ENCODE measurements at places on chromosomes 13 and 19.

DNA sequence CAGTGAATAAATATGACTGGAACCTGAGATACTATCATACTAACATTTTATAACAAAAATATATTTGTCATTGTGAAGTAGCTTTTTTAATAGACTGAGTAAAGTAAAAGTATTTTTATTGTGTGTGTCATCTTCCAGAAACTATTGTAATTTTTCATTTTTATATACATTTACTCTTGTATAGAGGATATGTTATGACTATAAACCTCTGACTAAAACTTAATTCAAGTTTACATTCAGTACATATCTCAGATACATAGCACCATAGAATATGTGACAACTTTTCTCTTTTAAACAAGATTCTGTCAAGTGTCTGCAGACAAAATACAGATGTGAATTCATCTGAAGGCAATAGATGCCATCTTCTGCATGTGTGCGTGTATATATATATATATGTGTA lies 704.3 kb downstream of the SLITRK1 start:
- DNase-seq: no peak

GRCh38 chr13:97752961-97753668 lies 200.4 kb upstream of the IPO5 start:
- no peak for DNase-seq

DNA sequence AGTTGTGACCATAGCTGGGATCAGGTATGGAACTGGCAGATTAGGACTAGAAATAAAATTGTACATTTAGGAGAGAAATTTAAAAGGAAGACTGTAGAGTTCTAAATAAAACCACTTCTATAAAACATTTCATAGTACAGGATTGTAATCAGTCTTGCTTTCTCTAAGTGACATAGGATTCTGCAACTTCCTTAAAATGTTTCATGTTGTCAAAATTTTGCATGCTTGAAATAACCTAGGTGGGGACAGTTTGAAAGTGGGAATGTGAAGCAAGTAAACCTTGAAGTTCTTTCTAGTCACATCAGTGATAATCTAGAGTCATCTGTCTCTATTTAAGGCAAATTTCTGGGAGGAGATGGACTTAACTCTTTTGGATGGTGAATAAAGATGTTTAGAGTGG lies 6.7 kb downstream of the TM9SF2 start:
- no peak for DNase-seq

DNA sequence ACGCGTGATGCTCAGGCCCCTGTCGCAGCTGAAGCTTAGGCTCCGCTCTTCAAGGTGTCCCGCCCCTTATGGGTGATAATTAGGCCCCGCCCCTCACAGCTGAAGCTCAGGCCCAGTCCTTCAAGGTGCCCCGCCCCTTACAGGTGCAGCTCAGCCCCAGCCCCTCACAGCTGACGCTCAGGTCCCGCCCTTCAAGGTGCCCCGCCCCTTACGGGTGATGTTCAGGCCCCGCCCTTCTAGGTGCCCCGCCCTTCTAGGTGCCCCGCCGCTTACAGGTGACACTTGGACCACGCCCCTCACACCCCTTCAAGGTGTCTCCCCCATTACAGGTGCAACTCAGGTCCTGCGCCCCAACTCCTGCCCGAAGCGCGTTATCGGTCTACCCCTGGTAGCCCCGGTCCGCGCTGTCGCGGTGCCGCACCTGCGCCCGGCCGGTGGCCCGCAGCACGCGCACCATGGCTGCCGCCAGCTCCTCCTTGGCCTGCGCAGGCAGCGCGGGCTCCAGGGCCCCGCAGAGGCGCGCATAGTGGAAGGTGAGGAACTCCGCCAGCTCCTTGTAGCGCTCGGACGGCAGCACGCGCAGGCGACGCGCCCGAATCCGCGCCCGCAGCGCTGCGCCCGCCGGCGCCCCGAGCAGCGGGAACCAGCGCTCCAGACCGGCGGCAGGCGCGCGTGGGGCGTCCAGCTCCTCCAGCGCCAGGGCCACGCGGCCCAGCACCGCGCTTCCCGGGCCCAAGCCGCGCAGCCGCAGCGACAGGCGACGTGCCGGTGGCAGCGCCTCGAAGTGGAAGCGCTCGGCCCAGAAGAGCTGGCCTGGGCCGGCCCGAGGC lies 7.3 kb downstream of the RASAL3 start:
- no peak for DNase-seq

GRCh38 chr13:26942184-26942583 lies 181.6 kb upstream of the GPR12 start:
- DNase-seq: no peak

DNA sequence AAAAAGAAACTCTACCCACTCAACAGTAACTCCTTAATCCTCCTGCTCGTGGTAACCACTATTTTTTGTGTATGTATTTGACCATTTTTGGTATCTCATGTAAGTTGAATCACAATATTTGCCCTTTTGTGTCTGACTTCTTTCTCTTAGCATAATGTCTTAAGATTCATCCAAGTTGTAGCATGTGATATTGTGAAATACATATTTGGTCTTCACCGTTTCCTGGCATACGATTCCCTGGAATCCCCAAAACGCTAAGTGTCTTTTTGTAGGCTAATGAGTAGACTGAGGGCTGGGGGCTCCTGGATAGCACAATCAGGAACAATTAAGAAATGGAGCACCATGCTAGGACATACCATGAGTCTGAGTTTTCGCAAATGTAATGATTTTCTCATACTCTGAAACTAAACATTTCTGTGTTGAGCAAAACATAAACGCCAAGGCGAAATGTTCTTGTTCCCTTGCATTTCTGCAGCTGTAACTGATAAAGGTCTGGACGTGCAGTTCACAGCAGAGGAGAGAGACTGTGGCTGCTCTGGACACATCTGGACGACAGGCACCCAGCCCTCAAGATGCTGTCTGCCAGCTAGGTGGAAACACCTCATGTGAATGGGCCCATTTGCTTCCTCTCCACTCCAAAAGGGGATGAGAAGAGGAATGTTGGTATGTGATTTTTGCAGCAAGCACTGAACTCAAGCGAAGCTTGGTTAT lies 38.4 kb downstream of the BRD4 start:
- no peak for DNase-seq

DNA sequence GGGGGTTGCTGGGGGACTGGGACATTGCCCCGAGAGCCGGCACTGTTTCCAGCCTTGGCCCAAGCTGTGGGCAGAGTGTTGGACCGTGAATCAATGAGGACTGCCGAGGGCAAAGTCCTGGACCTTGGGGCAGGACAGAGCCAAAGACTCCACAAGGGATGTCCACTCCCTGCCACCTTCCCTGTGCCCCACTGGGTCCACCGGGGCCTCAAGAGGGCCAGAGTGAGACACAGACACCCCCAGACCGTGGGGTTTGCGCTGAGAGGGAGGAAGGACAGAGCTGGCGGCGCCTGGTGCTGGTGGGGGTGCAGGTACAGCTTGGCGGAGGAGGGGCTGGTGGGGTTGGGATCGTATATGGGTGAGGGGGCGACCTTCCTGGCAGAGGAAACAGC lies 11.8 kb downstream of the MAST3 start:
- DNase-seq: no peak

DNA sequence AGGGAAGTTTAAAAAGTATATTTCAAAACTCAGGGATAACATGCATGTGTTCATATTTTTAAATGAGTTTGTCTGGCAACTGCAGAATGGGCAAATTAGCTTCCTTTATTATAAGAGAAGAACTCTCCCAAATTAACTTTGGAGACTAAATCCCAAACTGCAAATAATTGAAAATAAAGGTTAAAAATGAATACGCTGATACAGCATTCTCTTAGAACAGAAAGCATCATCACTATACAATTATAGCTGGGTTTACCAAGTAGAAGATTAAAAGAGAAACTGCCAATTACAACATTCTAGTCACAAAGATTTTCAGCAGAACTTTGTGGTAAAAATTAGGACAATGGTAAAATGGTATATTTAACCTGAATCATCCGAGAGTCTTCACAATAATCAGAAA lies 73.3 kb downstream of the OLFM4 start:
- no peak for DNase-seq

GRCh38 chr19:15702534-15702930 lies 25.3 kb upstream of the OR10H2 start:
- DNase-seq: no peak

DNA sequence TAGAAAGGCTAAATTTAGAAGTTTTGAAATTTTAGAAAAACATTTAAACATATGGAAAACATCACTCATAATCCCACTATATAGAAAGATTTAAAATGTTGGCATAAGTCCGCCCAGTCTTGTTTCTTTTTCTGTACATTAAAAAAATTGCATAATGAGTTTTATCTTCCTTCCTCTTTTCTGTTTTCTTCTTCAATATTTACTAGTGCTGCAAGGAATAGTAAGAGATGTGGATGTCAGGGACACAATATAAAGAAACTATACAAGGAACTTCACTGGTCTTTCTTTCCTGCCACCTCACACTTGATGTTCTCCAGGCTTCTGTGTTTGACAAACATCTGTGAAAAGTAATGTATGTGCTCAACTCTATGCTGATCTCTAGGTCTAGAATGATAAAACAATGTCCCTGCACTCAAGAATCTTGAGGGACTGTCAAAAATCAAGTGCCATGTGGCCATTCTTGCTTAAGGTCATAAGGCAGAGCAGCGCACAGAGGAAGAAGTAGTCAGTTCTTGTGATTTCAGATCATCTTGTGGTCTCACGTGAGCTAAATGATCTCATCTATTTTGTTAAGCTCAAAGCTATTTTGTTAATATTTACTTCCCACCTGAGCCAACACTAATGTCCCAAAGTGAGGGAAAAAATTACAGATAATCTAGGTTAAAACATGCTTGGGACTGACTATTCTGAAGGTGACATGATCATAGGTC lies 186.9 kb upstream of the OBI1 start:
- no peak for DNase-seq

DNA sequence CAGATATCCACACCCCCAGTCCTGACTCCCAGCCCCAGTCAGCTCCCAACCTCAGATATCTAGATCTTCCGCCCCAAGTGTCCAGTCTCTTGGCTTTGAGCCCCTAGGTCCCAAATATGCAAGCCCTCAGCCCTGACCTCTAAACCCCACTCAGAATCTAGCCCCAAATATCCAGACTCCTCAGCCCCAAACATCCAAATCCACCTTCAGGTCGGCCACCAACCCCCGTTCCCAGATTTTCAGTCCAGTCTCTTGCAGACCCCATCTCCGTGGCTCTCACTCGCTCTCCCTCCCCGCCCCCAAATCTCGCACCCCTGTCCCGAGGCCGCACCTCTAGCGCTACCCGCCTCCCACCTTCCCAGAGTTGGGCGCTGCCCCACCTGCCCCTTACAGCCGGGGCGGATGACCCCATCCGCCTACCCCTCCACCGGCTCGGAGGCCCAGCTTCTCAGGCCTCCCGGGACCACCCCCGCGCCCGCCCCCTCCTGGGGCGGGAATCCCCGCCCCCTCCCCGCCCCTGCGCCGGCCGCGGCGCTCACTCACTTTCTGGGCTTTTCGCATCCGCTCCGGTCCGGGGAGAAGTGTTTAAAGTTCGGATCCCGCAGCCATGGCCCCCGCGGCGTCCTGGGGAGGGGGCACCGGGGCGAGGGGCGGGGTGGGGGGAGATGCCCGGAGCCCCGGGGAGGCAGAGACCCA lies 604 bp downstream of the ERFL start:
- DNase-seq: no peak

DNA sequence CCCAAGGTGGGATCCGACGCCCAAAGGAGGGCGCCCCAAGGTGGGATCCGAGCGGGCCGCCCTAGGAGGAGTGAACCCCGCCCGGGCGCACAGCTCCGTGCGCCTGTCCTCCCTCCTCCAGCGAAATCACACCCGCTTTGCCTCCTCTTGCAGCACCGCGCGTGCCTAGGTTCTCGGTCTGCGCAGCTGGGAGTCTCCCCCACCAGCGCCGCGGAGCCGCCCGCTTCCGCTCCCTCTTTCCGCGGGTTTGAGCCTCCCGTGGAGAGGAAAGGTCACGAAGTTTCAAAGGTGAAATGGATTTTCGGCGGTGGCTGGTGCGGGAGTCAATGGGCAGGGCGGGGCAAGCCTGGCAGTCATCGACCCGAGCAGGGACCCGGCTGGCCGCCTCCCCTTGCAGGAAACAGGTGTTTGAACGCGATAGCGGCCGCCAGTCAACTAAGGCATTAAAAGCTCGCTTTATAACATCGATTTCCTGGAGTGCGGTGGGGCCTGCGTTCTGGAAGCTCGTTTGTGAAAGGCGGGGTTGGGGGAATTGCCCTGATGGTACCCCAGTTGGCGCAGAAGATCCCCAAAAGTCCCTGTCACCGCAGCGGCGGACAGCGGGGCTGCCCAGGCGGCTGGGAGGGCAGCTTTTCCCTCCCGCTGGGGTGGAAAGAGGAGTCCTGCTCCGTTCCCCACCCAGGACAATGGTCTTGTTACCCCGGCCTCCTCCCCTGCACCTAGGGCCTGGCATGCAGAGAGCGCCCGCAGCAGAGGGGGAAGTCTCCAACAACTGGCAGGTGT lies 9.0 kb upstream of the SOX1 start:
- DNase-seq: no peak

- DNase-seq: no peak
Measured at GRCh38 chr19:46134527-46134926, 10.0 kb upstream of the IGFL3 start.

DNA sequence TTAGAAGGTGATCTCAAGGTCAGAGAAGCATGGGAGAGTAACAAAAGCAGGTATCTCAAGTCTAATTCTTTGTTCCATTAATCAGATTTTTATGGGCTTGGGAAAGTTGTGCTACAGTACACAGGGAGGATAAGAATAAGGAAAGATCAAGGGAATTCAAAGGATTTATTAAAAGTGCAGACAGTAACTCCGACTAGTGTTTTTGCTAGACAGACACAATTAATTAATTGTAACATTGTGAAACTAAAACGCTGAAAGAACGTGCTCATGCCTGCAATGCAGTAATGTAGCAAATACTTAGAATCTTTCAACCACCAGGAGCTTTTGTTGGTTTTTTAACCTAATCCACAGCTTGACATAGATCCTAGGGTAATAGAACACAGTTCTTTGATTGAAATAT lies 221.5 kb downstream of the DACH1 start:
- DNase-seq: no peak
